ENCODE measurements at places on chromosomes 5 and 9.

GRCh38 chr9:93276973-93277372 is 93.0 kb downstream of the WNK2 start:
- DNase-seq = no peak

DNA sequence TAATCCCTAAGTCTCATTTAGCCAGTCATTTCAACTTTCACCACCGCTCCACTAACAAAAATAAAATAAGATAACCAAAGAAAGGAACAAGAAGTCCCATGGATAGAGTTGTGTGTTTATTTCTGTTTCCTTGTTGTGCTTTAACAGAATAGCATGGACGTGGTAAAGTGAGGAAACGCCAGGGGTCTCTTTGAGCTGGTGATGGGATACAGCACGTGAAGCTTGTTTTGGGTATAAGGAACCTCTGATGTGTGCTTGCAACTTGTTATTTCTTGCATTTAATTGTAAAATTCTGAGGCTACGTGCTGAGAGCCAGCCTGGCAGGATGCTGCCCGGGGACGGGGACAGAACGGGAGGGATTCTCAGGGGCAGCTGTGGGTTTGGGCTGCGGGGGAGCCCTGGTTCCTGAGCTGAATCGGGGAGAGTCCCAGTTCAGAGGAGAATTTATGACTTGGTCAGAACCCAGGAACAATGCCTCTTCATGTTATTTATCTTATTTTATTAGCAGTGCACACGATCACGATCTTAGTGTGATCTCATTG is 63.4 kb downstream of the ANKRD33B start:
- no peak for DNase-seq

GRCh38 chr9:129653823-129654553 is 11.5 kb upstream of the PRRX2 start:
- no peak for DNase-seq

DNA sequence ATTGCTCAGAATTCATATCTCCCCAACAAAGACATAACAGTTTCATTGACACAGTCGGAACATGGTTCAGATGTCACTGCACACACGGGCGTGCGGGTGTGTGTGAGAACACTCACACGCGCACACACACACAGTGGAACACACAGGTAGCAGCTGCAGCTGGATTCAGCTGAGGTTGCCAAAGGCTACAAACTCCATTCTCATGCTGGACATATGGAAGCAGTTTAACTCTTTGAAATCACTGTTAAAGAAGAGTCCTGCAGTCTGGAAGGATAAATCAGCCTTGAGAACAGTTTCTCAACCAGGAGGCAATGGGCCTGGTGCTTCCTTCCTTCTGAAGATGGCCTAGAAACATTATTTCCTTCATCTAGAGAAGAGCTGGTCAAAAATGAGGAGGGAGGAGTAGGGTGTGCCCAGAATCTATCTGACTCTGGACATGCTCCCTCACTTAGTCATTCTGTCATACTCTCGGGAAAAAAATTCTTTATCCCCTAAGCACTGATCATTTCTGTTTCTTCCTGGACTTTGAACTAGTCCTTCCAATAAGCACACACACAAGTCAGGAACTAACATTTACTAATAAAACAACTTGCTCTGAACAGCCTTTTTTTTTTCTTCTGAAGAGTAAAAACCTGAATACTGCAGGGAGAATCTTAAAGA is 160.6 kb downstream of the ZDHHC21 start:
- no peak for DNase-seq

DNA sequence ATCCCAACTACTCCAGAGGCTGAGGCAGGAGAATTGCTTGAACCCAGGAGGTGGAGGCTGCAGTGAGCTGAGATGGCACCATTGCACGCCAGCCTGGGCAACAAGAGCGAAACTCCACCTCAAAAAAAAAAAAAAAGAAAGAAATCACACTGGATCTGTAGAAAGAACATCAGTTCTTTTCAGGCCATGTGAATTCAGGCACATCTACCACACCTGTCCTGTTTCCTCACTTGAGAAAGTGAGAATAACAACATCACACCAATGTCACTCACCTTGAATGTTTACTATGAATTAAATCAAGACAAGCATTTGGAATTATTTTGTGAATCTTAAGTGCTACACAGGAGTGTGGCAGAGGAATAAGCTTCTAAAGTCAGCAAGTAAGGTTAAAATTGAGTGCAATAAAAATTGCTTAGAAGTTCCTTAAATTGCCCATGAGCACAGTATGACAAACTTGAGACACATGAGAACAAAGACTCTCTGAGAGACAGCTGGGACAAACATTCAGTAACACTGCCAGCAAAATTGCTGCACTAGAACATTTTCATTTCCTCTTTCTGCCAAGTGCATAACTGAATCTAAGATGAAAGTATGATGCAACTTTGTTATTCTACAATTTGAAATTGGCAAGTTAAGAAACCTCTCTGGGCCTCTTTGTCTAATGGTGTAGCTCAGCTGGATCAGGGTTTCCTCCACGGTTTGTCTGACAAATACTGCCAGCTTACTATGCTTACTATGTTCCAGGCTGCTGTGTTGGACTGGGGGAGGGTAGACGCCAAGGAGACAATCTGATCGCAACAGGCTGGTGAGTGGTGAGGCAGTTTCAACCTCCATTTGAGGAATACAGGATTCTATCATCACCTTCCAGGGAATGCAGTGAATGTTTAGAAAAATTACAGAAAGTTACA is 1.9 kb upstream of the RIC1 start:
- DNase-seq = no peak

- no peak for DNase-seq
Observed at GRCh38 chr9:137128862-137129455, 10.0 kb upstream of the GRIN1 start.

DNA sequence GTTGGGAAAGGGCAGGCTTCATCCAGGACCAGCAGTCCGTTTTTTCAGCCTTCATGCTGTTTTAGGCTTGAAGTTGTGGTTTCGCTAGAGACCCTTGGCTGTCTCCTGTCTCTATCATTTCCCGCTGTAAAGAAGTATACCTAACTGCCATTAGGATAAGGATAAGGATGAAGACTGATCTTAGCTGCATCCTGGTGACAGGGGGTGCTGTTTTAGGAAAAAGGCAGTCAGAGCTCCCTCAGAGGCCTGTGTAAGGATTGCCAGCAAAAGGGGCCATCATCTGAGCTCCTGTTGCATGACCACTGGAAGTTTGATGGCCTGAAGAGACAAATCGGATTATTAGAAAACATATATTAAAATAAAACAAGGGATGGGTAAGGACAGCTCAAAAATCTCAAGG is 64.8 kb upstream of the FGF10 start:
- no peak for DNase-seq

DNA sequence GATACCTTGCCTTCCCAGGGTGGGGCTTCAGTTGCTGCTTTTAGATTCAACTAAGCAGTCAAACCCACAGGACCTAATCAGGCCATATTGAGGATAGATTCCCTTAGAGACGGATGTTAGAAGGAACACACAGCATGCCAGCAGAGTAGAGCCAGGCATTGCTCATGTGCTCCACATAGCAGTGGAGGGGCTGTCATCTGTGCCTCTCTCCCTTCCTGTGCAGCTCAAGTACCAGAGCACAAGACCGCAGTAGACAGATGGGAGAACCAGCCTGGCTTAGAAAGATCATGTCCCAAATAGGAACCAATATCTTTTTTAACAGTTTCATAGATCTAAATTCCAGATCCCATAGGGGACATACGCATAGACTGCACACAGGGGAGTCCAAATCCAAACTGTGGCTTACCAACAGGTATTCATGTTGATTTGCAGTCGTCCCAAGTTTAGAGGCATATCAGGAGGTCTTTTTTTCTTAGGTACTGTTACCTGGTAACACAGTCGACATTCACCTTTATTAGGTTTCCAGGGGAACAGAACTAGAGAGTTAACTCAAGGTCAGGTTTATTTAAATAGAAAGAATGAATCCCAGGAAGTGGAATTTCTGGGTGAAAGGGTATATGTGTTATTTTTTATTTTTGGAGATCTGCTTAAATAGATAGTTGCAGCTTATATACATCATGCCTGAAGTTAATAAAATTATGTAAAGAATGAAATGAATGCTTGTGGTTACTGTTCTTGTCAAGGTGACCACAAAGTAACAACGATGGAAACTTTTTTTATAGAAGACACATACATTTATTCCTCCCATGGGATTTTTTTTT is 43.5 kb upstream of the PCAT7 start:
- DNase-seq = no peak

DNA sequence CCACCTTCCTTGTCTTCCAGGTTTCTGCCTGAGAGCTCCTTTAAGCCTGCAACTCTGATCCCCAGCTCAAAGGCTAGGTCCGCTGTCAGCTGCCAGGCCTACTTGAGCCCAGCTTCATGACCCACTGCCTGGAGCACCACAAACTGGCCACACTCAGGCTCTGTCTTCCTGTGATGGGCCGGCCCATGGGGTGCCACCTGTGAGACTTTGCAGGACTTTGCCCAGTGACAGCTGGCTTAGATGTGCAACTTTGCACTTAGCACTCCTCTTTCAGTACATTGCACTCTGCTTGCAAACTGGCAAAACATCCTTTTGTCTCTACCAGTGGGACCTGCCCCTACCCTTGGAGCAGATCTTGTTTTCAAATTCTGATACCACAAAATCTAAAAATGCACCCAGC is 311.5 kb upstream of the PDE4D start:
- DNase-seq = no peak

DNA sequence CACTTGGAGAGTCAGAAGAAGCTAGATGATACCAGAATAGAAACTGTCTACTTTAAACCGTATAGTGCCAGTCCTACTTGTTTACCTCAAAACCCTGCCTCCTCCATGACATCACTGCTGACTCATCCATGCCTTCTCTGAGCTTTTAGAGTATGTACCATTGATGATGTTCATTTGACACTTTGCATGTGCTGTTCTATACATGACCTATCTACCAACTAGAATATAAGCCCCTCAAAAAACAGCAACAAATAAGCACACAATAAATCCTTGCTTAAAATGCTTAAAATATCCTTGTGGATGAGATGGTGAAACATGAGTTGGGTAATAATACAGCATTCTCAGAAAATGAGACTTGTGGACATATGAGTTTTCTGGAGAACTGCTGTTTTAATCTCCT is 2.6 kb downstream of the CTNNAL1 start:
- DNase-seq = peak; percentile 45

DNA sequence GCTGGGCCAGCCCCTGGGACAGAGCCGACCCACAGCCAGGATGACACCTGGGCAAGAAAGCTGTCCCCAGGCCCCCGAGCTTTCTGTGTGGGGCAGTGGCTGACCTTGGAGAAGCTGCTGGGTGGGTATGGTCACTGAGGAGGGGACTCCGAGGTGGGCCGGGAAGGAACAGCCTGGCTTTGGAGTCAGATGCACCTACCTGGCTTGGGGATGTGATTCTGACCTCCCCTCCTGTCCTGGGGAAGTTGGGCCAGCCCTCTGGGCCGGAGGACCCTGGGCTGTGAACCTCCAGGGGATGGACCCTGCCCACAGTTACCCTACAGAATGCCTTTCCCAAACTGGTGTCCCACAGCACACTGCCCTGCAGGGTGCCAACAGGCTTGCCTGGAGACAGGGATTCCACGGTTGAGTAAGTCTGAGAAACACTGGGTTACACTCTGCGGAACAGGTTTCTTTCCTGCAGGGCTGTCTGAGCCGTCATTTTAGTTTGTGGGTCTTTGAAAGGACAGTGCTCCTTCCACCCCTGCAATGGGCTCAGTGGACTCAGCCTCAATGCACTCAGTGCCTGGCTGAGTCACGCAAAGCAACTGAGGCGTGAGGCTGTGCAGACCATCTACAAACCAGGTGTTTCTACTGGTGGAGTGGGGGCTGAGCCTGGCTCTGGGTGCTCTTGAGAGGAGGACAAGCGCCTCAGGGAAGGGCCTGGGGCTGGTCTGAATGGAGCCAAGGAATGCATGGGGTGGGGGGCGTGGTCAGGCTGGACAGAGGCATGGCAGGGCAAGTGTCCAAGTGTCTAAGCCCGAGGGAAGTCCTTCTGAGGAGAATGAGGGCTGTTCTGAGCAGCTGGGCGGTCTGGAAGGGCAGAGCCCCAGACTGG is 41.3 kb upstream of the PHYKPL start:
- DNase-seq = no peak

DNA sequence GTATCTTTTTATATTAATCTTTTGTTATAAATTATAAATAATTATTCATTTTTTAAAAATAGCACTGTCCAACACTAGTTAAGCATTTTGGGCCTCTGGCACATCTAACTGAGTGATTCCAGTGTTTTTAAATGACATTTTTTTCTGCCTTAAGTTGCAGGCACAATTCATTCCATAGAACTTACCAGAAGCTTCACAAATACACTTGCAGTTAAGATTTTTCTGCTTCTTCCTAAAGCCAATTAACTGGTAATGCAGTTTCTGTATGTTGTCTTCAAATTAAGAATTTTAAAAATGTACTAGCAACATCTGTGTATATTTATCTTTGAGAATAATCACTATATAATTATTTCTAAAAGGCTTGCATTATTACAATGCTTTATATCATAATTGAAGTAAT is 11.2 kb upstream of the NFIB start:
- DNase-seq = no peak

- no peak for DNase-seq
Observed at GRCh38 chr5:180376511-180376910, 23.4 kb upstream of the GFPT2 start.

GRCh38 chr9:111975709-111976108 is 79.1 kb downstream of the UGCG start:
- DNase-seq = no peak

DNA sequence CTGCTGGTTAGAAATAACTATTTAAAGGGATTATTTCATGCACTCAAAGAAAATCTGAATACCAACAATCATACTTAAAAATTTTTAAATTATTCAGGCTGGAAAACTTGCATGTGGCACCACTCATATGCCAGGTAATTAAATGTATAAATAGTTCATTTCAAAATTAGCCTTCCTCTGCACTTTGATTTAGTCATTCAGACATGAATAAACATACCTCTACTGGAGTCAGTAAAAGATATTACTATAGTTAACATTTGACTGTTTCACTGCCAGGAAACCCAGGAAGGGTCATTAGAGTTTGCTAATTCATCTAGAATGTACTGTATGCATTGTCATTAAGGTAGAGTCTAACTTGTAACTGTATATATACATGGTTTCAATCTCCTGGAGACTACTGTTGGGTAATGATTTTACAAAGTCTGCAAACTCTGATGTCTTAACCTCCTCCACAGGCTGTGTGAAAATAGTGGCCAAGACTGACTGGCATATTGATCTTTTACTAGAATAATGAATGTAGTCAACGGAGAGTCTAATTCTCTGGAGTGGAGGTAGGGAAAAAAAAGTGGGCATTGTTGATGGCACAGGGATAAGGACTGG is 43.7 kb downstream of the TEX10 start:
- no peak for DNase-seq

DNA sequence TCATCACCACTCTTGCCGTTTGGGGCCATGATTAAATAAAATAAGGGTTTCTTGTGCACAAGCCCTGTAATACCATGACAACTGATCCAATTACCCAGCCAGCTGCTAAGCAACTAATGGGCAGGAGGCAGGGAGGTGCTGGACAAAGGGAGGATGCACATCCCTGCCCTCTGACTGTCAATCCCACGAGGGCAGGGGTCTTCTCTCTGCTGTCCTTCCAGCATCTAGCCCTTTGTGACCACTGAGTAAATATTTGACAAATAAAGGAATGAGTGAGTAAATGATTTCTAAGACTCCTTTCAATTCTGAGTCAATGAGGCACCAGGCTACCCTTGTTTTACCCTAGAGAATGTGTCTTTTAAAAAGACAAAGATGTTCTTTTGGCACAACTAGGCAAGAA is 247.1 kb downstream of the SYK start:
- DNase-seq = no peak

- no peak for DNase-seq
Observed at GRCh38 chr9:136062657-136063439, 32.2 kb downstream of the NACC2 start.

- DNase-seq = no peak
Observed at GRCh38 chr5:11734369-11734768, 169.9 kb downstream of the CTNND2 start.

GRCh38 chr5:4479426-4479825 is 660.7 kb upstream of the ADAMTS16 start:
- no peak for DNase-seq

Measured in stimulated activated CD4-positive, alpha-beta T cell treated with anti-CD3 and anti-CD28 coated beads, Interleukin-1b, Interleukin-23, amount 100 ng/mL, for 4 hours (primary cell).